ENCODE measurements at places on chromosomes 5 and 9.

DNA sequence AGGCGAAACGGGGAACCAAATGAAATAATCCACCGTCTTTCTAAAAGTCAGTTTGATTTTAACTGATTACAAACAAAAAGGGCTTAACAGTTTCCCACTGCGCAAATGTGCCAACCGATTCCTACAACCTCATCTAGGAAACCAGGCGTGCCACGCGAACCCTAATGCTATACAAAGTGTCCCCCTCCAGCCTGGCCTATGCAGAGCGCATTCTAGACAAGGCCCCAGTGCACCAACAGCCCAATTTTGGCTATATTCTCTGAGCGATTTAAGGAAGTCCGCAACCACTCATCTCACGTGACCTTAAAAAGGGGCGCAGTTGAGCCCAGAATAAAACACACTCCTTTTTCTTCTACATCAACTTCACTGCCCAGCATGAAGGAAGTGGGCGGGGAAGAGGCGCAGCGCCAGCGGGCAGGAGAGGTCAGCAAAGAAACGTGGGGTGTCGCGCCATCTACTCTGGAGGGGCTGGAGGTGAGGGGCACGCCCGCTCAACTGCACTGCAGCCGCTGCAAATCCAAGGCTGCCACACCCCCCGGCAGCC is 779 bp downstream of the FAM13B start:
- no peak for DNase-seq

DNA sequence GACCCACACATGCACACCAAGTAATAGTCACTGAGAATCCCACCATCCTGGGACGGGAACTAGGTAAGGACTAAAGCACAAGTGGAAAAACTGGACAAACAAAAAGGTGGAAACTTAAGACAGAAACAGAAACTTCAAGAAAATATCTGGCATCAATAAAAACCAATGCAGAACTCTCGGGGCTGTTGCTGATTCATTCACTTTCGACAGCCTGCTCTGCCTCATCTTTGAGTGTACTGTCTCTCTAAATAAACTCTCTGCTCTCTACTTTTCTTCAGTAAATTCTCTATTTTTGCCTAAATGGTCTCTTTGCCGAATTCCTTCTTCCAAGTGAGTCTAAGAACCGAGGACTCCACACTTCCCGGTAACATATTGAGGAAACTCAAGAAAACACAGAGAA is 116.9 kb downstream of the CDH9 start:
- no peak for DNase-seq

- DNase-seq = no peak
Observed at GRCh38 chr5:156340893-156341292, 13.9 kb downstream of the SGCD start.

DNA sequence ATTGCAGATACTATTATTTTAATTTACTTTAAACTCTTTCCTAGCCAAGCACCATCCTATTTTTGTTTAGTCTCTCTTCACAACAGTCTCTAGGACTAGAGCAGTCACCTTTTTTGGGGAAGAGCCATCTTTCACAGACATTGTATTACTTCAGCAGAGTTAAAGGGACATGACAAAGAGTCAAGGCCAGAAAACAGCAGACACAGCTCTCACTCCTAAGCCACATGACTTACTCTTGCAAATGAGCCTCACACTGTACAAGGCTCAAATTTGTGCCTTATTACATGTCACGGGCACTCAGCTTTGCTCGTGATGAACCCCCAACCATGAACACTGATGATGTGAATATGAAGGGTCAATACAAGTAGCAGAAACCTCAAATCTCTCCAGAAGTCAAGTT is 104.3 kb downstream of the ZNF608 start:
- no peak for DNase-seq

- no peak for DNase-seq
Observed at GRCh38 chr5:94184870-94185269, 433.5 kb downstream of the KIAA0825 start.

- peak; percentile 69 for DNase-seq
Observed at GRCh38 chr5:150589862-150590601, 50.4 kb upstream of the SYNPO start.

- no peak for DNase-seq
Observed at GRCh38 chr5:117805058-117805457, 1183.3 kb downstream of the DTWD2 start.

DNA sequence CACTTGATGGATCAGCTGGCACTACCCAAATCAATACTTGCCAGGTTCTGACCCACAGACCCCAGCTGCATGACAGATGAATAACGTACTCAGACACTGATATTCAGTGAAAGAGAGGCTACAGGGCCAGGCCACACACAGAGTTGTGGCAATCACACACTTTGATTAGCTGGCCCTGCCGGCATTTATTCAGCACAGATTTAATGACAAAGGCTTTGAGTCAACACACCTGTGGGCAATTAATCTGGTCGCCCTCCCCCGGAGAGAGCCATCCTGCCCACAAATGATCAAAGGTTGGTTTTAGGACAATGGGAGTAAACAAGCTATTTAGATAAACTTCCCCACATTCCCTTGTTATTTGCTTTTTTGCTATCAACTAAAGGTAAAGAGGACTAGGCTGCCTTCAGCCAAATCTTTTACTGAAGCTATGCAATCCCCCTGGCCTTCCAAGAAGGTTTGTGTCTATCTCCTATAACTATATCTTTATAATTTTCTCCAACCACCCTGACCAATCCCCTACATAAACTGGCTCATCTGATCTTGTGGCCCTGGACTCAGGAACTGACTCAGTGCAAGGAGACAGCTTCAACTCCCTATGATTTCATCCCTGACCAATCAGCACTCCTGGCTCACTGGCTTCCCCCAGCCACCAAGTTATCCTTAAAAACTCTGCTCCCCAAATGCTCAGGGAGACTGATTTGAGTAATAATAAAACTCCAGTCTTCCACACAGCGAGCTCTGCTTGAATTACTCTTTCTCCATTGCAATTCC is 12.7 kb upstream of the TRIM32 start:
- DNase-seq = no peak

GRCh38 chr9:126676102-126676684 is 62.5 kb downstream of the LMX1B start:
- no peak for DNase-seq

- no peak for DNase-seq
Observed at GRCh38 chr5:139761501-139761900, 34.1 kb upstream of the PSD2 start.

- DNase-seq = no peak
Observed at GRCh38 chr9:133861086-133861485, 122.9 kb upstream of the SARDH start.

- peak; percentile 10 for DNase-seq
Observed at GRCh38 chr5:62791059-62791458, 212.4 kb downstream of the LRRC70 start.

DNA sequence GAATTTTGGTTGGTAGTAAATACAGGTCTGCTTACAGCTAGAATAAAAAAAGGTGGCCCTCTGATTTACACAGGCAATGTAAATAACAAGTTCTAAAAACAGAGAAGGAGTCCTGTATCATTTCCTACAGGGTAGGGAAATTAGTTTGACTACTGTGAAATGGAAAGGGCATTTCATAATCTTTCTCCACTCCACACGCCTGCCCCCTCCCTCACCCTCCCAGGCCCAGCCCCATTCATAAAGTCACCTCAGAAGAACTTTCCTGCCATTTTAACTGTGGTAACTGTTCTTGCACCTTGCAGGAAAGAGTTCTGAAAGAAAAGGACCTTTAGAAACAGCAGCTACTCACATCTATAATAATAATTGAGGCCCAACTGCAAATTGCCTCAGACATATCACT is 69.7 kb downstream of the MEF2C start:
- no peak for DNase-seq

DNA sequence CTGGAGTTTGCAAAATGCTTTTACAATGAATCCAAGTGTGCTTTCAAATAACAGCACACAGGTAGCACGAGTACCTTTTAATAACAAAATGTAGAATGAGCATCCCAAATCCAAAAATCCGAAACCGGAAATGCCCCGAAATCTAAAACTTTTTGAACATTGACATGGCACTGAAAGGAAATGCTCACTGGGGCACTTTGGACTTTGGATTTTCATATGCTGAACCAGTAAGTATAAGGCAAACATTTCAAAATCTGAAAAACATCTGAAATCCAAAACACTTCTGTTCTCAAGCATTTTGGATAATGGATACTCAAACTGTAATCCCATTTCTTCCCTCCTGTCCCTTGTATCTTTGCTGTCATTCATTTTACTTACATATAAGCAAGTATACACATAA is 50.1 kb downstream of the GCNT4 start:
- peak; percentile 16 for DNase-seq

Data from HepG2 (cell line).